Activated CD4-positive, alpha-beta T cell treated with anti-CD3 and anti-CD28 coated beads, Interleukin-2, amount 50 U/mL, for 1 hour (primary cell): ENCODE measurements at places on chromosomes 3 and 15.

DNA sequence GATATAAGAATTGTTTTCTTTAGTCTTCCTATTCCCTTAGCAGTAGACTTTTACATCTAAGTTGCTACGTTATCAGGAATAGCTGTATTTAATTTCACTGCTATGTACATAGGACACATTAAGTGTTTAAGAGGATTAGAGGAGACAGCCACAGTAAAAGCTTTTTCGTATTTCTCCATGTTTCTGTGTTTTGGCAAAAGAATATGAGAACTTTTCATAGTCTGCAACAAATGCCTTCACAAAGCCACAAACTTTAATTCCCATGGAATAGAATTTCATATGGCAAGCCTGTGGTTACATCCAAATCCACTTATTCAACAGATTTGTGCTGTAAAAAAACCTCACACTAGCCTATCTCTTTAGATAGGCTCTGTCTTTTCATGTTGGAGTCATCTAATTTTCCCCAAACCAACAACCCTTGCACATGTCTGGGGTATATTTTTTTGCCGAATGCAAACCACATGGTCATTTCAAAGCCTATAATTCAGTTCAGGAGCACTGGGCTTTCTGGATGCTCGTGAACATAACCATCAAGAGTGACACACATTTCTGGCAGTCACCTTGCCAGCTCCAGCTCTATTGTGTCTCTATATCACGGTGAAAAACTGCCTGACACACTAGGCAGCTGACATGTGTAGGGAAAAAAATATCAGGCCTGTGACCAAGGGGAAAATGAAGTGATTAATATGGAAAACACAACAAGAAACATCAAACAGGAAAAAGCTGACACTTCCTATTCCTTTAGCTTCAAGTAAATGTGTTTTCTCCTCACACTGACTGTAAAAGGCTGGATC lies 19.2 kb downstream of the PLD1 start:
- no peak for DNase-seq

GRCh38 chr3:146152834-146153233 lies 8.2 kb downstream of the PLOD2 start:
- no peak for DNase-seq

DNA sequence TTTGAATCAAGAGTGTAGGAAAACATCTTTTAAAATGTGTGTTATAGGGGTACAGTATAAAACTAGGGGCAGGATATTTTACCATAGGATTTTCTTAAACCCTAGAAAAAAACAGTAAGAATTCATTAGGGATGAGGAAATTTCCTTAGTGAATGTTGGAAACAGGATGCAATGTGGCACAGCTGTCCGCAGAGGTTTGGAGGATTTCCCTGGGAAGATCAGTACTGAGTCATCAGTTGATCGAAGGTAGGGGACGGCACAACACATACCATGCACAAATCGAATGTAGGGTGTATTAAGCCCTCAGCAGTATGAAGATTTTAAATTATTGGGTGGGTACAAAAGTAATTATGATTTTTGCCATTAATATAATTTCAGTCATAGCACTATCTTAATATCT lies 49.9 kb downstream of the FNDC3B start:
- no peak for DNase-seq

DNA sequence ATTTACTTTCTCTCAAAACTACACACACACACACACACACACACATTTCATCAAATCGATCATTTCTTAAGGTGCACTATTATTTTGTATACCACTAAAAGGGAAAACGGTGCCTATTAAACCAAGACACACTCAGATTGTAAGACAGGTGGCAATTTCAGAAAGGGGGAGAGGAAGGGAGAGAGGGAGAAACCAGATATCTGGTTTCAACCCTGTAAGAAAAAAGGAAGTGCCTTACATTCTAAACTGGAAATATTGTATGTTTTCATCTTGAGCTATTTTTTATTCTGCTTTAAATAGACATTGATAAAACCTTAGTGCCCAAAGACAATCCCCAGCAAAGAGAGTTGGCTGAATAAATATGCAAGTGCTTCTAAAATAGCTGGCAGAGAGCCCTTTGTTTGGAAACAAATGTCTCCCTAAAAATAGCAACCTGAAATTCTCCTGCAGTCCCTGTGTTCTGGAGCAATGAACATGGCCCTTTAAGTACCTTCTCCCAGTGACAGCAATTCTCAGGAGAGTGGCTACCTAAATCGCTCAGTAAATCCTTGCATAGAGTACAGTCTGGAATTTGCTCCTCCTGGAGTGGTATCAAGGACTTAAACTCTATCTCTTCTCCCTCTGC lies 85.7 kb downstream of the RARB start:
- DNase-seq = no peak

DNA sequence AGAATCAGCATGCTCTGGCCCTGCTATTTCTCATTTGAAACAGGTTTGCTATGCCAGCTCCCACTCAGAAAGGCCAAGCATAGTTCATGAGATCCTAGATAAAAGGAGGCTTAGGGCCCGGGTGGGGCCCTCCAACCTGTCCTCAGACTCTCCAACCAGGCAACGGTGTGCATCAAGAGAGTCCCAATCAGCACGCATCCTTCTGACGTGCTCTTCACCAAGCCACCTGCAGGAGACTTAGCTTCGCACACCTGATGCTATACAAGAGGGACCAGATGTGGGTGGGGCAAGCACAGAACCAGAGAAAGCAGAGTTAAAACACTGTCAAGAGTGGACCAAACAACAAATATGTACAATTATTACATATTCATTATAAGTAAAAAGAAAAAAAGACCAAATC lies 17.3 kb downstream of the STIMATE start:
- DNase-seq = no peak

DNA sequence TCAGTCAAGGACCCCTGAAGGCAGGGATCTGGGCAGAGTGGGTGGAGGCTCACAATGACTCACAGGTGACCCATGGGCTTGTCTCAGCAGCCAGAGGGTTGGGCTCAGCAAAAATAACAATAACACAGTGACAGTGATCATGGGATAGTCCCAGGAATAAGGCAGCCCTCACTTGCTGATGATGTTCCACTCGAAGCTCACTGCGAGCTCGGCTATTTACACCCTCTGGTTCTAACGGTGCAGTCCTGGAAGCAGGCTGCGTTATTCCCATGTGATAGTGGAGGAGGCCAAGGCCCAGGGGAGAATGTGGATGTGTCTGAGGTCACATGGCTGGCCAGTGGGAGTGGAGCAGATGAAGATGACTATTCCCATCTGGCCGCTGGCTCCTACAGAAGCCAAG lies 16.2 kb downstream of the CCDC33 start:
- DNase-seq = no peak
